ENCODE measurements at places on chromosomes 7 and 10.

DNA sequence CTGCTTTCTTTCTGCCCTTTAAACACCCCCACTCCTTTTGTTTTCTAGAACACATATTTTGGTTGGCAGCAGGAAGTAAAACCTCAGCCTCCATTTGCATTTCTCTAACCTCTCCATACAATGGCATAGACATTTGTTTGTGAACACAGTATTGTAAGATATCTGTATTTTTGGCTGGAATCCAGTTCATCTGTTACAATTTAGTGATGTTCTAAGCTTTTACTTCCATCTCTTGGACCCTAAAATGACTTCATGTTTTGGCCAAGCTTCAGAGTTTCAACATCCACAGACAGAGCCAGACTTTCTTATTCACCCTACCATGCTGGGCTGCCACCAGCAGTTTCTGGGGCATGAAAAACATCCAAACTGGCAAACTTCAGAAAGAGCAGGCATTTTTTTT lies 21.1 kb upstream of the AUTS2 start:
- DNase-seq, result no peak

- no peak for DNase-seq
Measured at GRCh38 chr7:46146454-46147255, 225.6 kb upstream of the IGFBP3 start.

- DNase-seq, result no peak
Measured at GRCh38 chr7:96774358-96774757, 64.7 kb upstream of the SEM1 start.

GRCh38 chr10:97182288-97182990 lies 3.3 kb downstream of the SLIT1 start:
- no peak for DNase-seq

DNA sequence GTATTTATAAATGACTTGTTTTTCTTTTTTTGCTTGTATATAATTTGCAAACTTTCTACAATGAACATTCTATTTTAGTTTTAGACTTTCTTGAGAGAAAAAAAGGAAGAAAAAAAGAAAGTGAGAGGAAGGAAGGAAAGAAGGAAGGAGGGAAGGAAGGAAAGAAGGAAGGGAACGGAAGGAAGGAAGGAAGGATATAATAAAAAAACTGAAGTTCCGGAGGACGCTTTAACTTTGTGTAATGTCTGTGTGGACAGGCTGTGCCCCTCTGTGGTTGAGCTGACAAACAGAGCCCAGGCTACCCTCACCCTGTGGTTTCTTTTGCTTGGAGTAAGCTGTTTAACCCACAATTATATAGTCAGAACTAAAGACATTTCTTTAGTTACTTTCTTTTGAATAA lies 108.7 kb downstream of the SEMA3D start:
- DNase-seq, result no peak

DNA sequence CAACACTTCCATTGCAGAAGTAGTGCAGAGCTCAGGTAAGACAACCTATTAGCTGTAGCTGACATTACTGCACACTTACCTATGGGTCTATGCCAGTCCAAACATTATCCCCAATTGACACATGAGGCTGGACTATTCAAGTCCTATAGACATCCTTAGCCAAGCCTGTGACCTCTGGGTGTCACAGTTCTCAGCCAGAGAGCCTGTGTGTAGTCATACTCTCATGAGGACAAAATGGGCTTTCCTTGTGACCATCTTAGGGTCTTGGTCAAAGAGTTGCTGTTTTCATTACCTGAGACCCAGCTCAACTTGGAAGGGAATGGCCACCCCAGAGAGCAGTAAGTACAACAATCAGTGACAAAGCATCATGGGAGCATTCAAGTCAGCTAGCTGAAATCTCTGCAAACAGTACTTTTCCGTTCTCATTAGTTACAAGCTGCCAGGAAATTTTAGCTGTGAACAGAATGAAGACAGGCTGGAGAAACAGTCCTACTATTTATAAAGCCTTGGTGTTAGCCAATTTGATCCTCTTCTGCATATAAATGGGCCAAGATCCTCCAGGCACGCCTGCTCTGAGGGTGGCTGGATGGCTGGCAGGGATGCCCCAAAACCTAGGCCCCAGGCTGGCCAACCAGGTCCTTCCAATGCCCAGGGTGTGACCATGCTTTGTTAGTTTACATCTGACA lies 44.3 kb downstream of the NUDCD3 start:
- no peak for DNase-seq

DNA sequence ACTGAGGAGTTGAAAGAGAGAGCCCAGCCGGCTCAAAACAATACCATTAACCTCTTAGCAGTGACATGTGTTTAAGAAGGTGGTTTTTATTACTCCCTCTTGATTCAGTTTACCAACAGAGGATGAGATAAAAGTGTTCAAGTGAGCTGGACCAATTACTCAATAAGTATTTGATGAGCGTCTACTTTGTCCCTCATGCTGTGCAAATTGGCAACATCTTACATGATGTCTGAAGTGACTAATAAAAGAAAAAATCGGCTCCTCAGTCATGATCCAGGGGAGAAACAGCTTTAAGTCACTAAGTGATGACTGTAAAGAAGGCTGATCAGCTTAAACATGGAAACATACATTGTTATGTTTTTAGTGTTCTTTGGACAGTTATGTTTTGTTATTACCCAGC lies 7.8 kb downstream of the WNT16 start:
- DNase-seq, result no peak

- no peak for DNase-seq
Measured at GRCh38 chr10:84755311-84755710, 426.9 kb downstream of the CCSER2 start.

DNA sequence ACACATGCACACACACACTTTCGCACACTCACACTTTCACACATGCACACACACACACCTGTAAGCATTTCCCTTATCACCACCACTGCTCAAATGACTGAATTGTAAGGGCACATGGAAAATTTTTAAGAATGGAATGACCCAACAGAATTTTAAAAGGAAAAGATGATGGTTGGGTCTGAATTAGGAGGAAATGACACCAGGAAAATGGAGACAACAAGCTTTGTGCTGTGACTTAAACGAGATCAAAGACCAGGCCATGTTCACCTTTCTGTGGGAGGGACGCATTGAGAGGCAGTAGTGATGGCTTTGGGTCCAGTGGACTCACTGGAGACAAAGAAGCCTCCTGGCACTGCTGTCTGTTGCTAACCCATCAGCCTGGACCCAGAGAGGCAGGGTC lies 16.7 kb upstream of the C10orf71 start:
- DNase-seq, result no peak

GRCh38 chr10:5457741-5458140 lies 41.6 kb downstream of the CALML5 start:
- no peak for DNase-seq

DNA sequence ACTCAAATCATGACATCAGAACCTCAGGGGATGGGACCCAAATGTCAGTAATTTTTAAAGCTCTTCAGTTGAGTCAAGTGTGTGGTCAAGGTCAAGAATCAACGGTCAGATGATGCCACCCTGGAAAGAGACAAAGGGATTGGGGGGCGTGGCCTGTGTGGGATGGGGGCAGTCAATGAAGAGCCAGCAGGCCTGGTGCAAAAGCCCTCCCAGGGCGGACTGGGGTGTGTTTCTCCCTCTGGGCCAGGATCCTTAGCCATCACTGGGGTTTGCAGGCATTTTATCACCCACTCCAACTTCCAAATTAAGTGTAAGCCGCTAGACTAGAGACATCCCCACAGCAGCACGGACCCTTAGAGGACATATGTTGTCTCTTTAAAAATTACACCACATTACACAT lies 204.7 kb downstream of the USP6NL start:
- DNase-seq, result no peak

- no peak for DNase-seq
Measured at GRCh38 chr10:127003032-127003685, 97.9 kb downstream of the DOCK1 start.

GRCh38 chr10:130959752-130960195 lies 351.7 kb downstream of the TCERG1L start:
- DNase-seq, result no peak
